ENCODE measurements at places on chromosomes 3 and 15.

- no peak for DNase-seq
These were observed 275.5 kb downstream of the PDCD6IP start for GRCh38 chr3:34073961-34074360.

DNA sequence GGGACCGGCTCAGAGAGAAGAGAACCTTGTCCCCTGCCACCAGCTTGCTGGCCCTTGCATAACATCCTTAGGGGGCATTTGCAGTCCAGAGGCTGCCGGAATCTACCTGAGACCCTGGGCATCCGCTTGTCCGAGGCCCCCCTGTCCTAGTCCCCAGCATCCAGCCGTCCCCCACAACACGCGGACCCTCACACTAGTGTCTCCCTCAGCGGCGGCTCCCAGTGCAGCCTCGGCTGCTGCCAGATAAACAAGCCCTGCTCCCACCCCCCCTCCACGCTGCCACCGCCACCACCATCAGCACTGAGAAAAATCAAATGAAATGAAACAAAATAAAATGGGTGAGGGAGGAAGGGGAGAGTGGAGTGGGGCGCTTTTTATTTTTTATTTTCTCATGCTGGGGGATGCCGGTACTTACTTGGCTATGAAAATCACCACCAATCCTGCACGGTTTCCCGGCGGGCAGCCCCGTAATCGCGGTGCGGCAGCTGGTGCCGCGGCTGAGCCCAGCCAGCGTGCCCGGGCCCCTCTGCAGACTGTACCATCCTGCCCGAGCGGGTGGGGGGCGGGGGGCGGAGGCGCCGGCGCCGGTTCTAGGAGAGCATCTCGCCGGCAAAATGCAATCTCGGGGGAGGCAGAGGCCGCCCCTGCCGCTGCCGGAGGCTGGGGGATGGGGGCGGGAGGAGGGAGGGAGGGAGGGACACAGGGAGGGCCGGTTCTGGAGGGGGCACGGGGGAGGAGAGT lies at the start of gene ATP2B2:
Gene ATP2B2, minus strand, starts transcription at position 537 of the 741 bp plus-strand sequence. CDS start 56,043 bp downstream, outside the sequence.
- peak; percentile 56 for DNase-seq

DNA sequence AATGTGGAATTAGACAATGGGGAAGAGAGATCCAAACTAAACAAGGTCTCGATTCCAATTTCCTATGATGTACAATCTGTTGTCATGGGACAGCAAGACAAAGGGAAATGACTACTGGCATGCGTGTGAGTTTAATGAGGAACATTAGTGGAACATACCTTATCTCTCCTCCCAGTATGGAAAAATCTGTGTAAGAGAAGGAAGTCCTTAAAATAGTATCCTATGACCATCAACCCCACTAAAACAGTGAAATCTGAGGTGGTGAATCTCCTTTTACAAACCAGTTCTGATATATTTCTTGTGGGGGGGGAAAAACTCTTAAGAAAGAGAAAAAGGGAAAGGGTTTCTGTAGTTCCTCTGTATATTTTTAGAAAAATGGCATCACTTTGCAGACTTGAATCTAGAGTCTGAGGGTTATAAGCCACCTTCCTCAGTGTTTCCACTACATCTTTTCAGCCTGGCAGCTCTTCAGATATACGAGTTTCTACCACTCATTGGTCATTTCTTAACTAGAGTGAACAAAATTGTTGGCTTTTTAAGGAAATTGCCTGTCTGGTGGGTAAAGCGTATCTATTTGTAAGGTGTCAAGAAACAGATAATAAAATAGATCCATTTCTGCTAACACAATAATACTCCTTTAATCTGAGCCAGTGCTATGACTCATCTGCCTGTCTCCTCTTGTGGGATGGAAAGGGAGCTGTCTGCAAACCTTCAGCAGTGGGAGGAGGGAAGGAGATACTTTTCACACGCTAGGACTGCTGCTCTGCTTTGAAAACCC lies 3.0 kb upstream of the TNFAIP8L3 start:
- DNase-seq = no peak

DNA sequence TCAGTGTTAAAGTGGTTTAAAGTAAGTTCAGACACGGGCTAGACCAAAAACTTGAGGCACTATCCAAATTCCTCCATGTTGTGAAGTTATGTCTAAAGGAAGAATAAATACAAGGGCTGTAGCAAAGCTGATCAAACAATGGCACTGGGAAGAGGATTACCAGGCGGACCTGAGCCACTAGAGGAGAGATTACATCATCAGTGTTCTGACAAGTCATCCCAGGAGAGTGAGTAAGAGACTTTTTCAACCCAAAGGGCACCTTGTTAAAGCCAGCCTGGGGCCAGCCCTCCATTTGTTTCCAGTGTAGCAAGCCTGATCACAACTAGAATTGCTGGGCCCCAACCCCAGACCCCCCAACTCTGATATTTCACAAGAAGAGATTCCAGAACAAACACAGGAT lies 166.9 kb downstream of the DCLK3 start:
- DNase-seq = no peak

GRCh38 chr3:186917512-186918312 lies 12.6 kb upstream of the ST6GAL1 start:
- DNase-seq = no peak

GRCh38 chr15:58179741-58180381 lies 41.7 kb downstream of the AQP9 start:
- DNase-seq = no peak

GRCh38 chr3:1734494-1735122 lies 364.1 kb upstream of the CNTN4 start:
- no peak for DNase-seq

DNA sequence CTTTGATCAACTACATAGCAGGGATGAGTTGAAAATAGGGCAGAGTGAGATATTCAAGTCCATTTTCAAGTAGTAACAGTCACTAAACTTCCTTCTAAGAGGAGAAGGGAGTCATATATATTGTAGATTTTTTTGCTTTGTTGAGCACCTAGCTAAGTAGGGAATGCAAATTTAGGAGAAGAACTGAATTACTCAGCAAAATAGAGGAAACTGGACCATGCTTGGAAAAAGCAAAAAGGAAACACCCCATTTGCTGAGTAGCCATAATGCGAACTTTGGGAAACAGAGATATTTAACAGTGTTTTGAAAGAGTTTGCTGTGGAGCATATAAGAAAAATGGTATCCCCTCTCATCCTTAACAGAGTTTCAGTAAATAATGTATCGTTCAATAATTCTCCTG lies 54.9 kb downstream of the CD200R1L start:
- no peak for DNase-seq

GRCh38 chr3:46736006-46736872 lies 18.6 kb upstream of the PRSS50 start:
- DNase-seq = no peak

GRCh38 chr3:70281663-70282062 lies 30.8 kb downstream of the MDFIC2 start:
- no peak for DNase-seq

DNA sequence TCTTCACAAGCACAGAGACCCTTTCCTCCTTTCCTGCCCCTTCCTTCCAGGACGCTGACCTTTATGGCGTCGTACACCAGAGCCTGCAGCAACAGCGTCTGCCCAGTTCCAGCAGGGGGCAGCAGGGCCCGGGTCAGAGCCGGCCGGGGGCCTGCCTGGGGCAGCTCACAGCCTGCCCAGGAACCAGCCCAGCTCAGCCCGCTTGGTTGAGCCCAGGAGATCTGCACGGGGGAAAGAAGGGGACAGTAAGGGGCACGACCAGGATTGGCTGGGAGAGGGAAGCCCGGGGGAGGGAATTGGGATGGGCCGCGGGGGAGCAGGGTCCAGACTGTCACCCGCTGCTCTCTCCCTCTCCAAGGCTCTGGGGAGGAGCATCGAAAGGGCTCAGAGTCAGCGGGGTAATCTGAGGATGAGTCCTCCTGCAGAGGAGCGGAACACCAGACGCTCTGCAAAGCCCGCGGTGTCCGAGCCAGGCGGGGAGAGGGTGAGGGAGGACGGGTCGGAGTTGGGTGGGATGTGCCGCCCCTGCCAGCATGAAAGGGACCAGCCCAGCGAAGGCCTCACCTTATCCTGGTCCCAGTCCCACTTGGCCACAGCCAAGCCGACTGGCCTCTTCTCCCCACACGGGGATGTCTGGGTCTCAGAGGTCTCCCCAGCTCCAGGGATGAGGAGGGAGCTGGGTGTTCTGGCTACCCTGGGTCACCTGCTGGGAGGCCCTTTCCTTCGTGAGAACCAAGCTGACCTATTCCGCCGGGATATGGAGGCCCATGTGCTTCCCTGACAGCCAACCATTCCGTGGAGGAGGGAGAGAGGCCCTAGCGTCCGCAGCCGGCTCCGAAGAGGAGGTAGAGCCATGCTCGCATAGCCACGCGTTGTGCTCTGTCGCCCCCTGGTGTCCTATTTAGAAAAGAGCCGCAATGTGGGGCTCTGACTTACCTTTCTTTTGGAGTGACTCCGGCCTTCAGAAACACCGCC lies 7.4 kb upstream of the IGDCC3 start:
- peak; percentile 95 for DNase-seq

GRCh38 chr15:50134524-50135024 lies 15.5 kb upstream of the ATP8B4 start:
- no peak for DNase-seq

- no peak for DNase-seq
These were observed 502.3 kb downstream of the SHQ1 start for GRCh38 chr3:72345980-72346379.

DNA sequence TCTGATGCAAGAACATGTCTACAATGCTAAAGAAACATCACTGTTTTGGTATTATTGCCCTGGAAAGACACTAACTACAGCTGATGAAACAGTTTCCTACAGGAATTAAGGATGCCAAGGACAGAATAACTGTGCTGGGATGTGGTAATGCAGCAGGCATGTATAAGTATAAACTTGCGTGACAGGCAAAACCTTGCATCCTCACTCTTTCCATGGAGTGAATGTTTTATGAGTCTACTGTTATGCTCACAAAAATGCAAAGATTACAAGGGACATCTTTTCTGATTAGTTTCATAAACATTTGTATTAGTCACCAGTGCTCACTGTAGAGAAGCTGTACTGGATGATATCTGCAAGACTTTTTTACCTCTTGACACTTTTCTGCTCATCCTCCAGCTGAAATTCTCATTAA lies 143.6 kb downstream of the NAALADL2 start:
- no peak for DNase-seq

DNA sequence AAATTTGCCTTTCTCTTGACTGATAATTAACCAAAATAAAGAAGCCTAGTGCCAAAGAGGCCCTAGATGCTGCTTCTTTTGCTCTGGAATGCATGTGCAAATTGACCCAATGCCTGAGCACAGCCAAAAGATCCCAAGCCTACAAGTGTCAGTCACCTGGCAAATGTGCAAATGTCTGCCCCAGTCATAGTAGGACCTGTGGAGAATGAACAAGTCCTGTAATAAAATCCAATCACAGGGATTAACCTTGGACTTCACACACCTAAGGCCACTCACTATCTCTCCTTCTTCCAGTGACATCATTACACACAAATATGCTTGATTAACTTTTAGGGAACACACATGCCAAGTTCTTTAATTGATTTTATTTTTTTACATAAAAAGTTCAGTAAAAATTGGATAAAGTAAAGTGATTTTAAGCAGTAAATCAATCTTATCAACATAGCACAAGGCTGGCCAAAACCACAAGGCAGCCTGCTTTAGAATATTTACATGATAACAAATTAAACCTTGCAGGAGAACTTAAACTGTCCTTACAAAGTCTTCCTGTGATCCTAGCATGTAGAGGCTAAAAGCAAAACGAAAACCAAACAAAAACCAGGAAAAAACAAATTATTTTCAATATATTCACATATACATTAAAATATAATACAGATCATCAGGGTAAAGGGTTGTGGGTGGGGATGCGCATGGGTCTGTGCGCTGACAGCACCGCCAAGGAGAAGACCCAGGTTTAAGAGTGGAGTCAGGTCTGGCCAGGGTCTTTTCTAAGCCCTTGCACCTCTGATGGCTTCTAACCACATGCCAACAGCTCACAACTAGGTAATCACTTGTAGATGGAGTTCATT lies 36.8 kb downstream of the NBEAL2 start:
- DNase-seq = no peak

DNA sequence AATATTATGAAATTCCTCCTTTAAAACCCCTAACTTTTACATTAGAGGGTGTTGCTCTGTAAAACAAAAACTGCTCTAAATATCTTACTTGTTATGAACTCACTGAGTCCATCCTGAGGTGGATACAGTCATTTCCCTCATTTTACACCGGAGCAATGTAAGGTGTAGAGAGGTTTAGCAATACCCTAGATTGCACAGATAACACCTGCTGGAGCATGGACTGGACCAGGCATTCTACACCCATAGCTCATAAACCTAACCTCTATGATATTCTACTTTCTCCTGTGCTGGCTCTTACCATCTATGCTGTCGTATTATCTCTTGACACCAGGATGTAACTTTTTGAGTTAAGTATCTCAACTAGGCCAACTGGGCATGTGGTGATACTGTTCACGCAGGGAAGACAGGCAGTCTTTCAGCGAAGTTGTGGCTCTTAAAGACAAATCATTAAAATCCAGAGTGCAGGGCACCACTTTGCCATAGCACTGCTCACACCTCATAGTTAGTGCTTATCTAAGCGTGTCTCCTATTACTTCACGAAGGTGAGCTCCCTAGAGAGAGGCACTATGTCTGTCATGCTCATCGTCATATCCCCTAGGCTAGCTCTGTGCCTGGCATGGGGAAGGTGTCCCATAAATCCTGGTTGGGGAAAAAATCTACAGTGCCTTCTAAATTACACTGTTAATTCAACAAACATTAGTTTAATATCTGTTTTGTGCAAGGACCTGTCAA lies 100.1 kb upstream of the SLC2A2 start:
- no peak for DNase-seq

DNA sequence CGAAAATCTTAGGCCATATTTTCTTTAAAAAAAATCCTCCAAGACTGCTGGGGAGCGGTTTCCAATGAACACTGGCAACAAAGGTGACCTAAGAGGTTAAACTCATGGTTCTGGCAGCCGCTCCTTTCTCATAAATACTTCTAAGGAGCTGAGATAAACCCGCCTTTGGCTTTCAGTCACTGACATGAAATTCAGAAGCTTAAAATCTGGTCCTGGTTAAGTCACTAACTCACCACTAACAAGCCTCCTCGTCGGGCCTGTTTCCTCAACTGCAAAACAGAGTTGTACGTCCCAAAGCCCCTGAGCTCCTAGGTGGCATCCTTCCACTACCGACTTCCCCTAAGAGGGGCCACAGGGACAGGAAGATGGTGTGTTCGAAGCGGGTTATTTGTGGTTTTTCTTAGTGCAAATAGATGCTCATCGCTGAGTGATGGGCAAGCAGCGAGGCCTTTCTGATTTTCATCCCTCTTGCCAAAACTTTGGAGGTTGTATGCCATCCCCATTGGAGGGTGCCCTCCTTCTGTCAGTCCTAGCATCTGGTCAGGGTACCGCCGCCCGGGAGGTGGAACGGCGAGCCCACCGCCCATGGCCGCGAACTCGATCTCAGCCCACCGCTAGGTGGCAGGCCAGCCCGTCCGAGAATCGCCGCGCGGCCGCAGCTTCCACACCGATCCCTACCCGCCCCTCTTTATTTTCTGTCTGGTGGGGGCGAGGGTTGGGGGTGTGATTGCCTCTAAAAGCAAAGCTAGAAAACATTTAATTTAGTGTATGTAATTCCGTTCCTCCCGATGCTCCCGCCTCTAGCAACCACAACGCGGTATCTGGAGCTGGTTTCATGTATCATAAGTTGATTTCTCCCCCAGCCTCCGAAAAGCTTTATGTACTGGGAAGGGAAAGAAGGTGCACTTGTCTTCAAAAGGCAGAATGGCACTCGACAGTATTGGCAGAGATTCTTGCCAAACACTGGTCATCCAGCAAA lies 4.6 kb downstream of the BCL6 start:
- peak; percentile 71 for DNase-seq
